ENCODE measurements at places on chromosomes 4 and X. TPM values are rescaled to one million over a fixed set of nuclear protein-coding genes. Genes with fewer than 3 reads are reported as not detected.
A peak's percentile ranks its signal among the peaks of the same experiment; 100 is the strongest.

The GYPE gene
- total RNA-seq: not detected

GRCh38 chr4:7217474-7218321 is 25.4 kb downstream of the SORCS2 start:
- DNase-seq: peak; percentile 44

GRCh38 chrX:53237056-53237455 is 12.0 kb upstream of the KDM5C start:
- DNase-seq: no peak

DNA sequence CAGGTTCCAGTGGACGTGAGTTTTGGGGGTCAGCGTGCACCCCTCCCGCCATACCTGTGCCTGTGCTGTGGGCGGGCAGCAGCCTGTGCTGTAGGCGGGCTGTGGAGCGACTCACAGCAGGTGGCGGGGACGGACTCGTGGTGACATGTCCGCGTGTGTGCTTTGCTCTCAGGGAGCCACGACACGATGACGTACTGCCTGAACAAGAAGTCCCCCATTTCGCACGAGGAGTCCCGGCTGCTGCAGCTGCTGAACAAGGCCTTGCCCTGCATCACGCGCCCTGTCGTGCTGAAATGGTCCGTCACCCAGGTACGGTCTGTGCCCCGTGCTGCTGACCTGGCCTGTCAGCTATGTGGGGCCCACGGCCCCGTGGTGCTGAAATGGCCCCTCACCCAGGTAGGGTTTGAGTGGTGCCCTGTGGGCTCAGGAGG is 7.4 kb downstream of the PLCXD1 start:
- DNase-seq: no peak
